ENCODE measurements at places on chromosomes 1 and 21.

GRCh38 chr1:92376345-92376744, 77.5 kb downstream of the RPAP2 start:
- no peak for DNase-seq

GRCh38 chr1:32892368-32893197, 6.3 kb downstream of the HPCA start:
- DNase-seq = peak; percentile 25

GRCh38 chr1:203722909-203723308, 42.1 kb upstream of the LAX1 start:
- no peak for DNase-seq

DNA sequence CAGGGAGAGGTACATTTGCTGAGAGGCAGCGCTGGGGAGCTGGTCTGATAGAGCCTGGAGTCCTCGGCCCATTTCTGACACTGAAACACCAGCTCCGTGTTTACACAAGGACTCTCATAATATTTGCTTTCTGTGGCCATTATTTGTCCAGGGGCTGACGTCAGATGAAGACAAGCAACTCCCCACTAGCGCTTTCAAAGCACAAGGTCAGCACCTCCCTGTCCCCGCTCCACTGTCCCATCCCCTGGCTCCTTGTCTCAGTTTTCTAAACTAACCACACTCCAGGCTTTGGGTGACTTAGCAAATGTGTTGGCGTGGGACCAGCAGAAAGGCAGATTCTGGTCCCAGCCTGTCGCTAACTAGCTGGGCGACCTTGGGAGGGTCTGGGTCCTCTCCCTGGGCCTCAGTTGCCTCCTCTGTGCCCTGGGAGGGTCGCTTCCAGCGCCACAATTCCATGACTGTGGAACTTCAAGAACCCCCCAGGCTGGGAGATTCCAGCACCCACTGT, 37.4 kb upstream of the ZBTB40 start:
- no peak for DNase-seq

- no peak for DNase-seq
Measured at GRCh38 chr1:27275696-27276095, 41.3 kb downstream of the WDTC1 start.

GRCh38 chr1:159081626-159082025, 5.1 kb upstream of the AIM2 start:
- DNase-seq = no peak

- DNase-seq = no peak
Measured at GRCh38 chr1:25513666-25514065, 29.7 kb upstream of the LDLRAP1 start.

GRCh38 chr1:245939756-245940345, 567.2 kb downstream of the SMYD3 start:
- DNase-seq = no peak

- peak; percentile 76 for DNase-seq
Measured at GRCh38 chr1:96966536-96967138, 245.1 kb downstream of the PTBP2 start.

DNA sequence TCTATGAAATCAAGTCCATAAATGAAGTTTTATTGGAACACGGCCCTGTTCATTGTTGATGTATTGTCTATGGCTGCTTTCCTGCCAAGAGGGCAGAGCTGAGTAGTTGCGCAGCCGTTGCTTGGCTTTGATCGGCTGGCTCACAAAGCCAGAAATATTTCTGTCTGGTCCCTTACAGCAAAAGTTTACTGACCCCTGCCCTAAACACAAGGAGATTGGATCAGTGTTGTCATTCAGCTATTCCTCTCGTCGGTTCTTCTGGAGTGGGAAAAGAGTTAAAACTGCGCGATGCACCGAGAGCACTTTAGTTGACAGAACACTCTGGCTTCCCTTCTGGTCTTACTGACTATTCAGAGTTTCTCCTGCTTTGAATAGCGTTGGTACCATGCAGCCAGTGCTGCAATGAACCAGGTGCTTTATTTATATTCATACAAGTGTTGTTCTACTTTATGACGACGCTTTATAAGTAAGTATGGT, 868 bp downstream of the ZBTB40 start:
- peak; percentile 55 for DNase-seq

DNA sequence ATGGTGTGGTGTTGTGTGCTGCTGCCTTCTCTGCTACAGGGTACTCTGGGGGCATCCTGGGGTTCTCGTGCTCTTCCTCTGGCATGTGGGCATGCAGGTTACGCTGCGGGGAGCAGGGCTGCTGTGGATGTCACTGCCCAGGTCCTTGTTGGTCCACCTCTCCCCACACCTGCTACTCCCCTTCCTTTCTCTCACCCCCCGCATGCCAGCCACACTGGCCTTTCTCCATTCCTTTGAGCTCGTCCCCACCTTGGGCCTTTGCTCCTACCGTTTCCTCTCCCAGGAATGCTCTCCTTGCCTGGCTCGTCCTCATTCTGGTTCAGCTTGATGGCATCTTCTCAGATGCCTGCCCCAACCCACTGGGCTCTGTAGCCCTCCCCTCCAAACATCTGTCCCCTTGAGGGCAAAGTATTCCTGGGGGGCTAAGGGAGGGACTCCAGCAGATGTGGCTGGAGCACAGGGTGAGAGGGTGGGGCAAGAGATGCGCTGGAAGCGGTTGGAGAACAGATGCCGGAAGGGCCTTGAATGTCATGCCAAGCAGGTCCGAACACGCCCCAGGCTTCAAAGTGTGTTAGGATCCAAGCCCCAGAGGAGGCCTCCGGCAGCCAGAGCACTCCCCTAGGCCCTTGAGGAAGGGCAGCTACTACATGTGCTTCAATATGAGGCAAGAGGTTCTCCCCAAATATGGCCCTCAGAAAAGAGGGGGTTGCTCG, 23.4 kb downstream of the DMRTB1 start:
- no peak for DNase-seq

DNA sequence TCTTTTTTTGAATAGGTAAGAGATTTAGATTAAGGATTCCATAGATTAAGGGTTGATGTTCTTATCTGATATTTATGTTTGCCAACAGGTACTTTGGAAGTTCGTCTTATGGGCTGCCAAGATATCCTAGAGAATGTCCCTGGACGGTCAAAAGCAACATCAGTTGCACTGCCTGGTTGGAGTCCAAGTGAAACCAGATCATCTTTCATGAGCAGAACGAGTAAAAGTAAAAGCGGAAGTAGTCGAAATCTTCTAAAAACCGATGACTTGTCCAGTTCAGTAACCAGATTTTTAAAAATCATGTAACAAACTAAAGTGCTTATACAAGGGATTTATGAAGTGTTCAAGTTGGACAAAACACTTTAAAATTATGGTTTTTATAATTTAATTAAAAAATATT, 100.5 kb downstream of the PKN2 start:
- no peak for DNase-seq

- no peak for DNase-seq
Measured at GRCh38 chr1:22342734-22343191, 108.9 kb upstream of the ZBTB40 start.

- no peak for DNase-seq
Measured at GRCh38 chr1:181185461-181185860, 97.0 kb downstream of the IER5 start.

DNA sequence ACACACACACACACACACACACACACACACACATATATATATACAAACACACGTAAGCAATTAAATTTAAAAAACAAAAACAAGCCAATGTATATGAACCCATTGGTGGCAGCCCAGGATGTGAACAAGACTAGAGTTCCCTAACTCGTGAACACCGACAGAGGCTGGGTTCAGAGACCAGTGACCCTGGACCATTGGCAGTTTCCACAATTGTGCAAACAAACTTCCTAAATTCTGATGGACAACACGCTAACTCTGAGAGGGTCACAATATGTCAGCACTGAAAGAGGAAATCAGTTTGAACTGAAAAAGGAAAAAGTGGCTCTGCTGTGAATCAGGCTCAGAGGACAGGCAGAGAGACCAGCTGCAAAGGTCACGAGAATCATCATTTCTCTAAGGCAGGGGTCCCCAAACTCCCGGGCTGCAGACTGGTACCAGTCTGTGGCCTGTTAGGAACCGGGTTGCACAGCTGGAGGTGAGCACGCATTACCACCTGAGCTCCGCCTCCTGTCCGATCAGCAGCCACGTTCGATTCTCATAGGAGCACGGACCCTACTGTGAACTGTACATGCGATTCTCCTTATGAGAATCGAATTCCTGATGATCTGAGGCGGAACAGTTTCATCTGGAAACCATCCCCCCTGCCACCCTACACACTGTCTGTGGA, 50.5 kb upstream of the ERO1B start:
- no peak for DNase-seq

DNA sequence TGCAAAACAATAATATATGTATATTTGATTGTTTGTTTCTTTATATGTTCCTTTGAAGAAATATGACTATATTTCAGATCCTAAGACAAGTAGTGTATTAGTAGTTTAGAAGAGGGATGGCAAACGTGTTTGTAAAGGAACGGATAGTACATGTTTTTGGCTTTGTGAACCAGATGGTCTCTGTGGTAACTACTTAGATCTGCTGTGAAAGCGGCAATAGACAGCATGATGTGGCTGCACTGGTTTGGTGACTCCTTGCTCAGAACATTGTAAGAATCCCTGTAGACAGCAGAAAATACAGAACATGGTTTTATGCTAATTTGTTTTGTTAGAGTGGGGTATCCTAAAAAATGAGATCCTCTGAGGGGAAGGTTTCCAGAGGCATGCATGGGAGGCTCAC, 3.1 kb downstream of the ACADM start:
- DNase-seq = peak; percentile 11

DNA sequence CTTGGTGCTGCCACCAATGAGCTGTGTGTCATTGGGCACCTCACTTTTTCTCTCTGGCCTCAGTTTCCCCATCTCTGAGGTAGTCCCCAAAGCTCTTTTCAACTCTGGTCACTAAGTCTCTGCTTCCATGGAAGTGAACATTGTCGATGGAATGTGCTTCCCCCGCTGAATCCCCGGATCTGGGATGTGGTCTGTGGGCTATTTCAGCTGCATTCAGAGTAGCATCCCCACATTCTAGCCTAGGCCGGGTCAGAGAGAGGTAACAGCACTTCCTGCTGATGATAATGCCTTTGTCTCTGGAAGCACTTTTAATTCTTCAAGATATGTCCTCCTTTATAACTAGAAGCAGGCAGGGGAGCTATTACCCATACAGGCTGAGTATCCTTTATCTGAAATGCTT, 29.8 kb downstream of the RASSF5 start:
- DNase-seq = no peak

DNA sequence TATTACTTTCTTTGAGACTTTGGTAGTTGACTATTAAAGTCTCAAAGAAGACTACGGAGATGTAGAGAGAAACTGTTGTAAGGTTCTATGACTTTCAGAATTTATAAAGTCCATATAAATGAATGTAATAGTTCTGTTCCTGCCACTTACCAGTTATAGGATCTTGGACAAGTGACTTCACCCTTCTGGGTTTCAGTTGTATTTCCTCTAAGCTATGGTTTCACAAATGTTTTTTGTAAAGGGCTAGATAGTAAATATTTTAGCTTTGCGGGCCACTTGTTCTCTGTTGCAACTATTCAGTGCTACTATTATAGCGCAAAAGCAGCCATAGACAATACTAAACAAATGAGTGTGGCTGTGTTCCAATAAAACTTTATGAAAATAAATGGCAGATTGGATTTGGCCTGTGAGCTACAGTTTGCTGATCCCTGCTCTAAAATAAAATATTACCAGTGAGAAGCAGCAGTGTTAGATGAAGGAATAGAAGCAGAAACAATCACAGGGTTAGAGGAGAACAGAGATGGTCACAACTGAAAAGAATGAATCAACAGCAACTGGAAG, 14.7 kb downstream of the ZMPSTE24 start:
- DNase-seq = no peak

Measured in fibroblast of mammary gland (primary cell).